ENCODE measurements at places on chromosomes 7 and 10.

- no peak for DNase-seq
Observed at GRCh38 chr10:27258838-27259812, 18.5 kb upstream of the ACBD5 start.

DNA sequence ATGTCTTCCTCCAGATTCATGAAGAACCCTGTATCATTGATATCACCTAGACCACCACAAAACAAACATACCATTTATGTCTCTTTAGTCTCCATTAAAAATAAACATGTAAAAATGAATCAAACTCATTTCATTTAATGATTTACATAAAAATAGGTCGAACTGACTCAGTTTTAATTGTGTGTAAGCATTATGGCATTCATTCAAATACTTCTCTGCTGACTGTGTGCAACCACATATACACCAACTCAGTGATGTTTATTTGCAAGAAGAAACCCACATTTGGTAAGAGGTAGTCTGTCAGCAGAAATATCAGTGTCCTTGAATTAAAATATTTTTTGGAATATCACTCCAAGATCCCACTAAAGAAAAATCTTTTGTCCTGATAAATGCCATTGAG, 30.5 kb downstream of the ABCB1 start:
- no peak for DNase-seq

GRCh38 chr7:133051066-133051465, 30.8 kb downstream of the CHCHD3 start:
- DNase-seq, result no peak

GRCh38 chr10:11936389-11937152, 106.0 kb downstream of the UPF2 start:
- no peak for DNase-seq

- no peak for DNase-seq
Observed at GRCh38 chr10:4315551-4315950, 510.5 kb upstream of the AKR1E2 start.

DNA sequence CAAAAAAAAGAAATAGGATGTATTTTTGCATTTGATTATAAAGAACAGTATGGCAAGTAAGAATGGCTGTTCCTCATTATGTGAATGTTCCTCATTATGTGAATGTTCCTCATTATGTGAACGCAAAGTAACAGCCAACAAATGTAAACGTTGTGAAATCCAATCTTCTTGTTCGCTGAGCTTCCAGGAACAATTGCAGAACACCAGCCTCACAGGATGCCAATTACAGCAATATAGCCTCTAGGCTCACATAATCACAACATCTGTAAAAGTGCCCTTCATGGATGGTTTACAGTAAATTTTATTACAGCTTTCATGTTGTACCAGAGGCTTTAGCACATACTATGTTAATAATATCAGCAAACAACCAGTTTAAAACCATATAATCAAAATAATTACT, 71.6 kb downstream of the THSD7A start:
- DNase-seq, result no peak

GRCh38 chr7:134458341-134458805, 527 bp downstream of the AKR1B1 start:
- peak; percentile 24 for DNase-seq

- DNase-seq, result no peak
Observed at GRCh38 chr10:78556-78955, 29.5 kb upstream of the TUBB8 start.

GRCh38 chr7:114656466-114656865, 241.9 kb downstream of the FOXP2 start:
- DNase-seq, result no peak

DNA sequence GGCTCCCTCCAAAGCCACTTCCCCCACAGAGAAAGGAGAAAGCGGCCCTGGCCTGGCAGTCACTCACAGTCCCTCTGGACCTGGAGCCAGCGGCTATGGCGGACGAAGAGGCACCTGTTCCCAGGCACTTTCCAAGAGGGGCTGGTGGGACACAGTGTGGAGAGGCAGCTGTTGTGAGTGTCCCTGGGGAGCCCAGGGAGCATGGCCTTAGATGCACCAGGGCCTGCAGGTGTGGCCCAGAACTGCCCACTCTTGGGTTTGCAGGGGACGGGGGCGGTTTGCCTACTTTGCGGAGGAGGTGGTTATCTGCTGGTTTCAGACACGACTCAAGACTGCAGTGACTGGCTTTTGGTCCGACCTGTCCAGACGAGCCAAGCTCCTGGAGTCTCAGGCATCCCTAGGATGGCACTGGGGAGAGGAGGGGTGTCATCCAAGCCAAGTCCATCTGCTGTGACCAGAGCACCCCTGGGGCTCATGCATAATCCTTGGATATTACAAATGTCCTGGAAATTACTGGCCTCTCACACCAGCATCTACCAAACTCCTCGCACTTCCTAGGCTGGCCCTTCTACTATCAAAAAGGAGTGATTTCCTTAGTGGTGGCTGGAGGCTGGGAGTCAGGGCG, 18.4 kb downstream of the CTBP2 start:
- no peak for DNase-seq

- no peak for DNase-seq
Observed at GRCh38 chr7:95883217-95883616, 110.9 kb downstream of the DYNC1I1 start.

- no peak for DNase-seq
Observed at GRCh38 chr10:13414137-13414536, 66.0 kb upstream of the SEPHS1 start.

DNA sequence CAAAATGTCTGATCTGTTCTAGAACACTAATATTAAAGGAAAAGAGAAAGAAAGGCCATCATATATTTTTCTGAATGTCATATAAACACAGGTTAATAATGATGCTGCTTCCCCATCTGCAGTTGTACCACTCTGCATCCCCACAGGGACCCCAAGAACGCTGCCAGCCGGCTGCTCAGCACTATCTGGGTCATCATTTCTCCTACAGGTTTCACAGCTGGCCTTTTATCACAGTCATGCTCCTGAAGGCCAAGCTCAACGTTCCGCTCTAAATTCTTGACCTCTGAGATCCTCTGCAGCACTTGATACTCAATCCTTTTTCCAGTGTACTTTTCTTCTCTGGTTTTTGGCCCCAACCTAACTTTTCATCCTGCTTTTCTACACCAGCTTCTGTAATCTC, 4.8 kb downstream of the IDI1 start:
- no peak for DNase-seq

- DNase-seq, result no peak
Observed at GRCh38 chr7:33981226-33981625, 75.9 kb downstream of the BMPER start.

DNA sequence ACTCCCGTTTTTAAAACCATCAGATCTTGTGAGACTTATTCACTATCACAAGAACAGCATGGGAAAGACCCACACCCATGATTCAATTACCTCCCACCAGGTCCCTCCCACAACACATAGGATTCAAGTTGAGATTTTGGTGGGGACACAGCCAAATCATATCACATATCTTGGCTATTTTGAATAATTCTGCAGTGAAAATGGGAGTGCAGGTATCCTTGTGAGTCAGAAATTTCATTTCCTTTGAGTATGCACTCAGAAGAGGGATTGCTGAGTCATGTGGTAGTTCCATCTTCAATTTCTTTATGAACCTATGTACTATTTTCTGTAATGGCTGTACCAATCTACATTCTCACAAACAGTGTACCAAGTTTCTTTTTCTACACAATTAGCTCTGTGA, 125.8 kb downstream of the ANKRD7 start:
- no peak for DNase-seq

- DNase-seq, result no peak
Observed at GRCh38 chr7:77674878-77675277, 21.4 kb upstream of the RSBN1L start.

DNA sequence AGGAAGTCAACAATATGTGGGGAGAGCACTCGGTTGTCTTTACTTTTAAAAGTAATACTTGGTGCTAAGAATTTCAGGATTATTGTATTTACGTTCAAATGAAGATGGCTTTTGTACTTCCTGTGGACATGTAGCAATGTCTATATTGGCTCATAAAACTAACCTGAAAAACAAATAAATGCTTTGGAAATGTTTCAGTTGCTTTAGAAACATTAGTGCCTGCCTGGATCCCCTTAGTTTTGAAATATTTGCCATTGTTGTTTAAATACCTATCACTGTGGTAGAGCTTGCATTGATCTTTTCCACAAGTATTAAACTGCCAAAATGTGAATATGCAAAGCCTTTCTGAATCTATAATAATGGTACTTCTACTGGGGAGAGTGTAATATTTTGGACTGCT, 32.7 kb downstream of the SIRT1 start:
- no peak for DNase-seq

DNA sequence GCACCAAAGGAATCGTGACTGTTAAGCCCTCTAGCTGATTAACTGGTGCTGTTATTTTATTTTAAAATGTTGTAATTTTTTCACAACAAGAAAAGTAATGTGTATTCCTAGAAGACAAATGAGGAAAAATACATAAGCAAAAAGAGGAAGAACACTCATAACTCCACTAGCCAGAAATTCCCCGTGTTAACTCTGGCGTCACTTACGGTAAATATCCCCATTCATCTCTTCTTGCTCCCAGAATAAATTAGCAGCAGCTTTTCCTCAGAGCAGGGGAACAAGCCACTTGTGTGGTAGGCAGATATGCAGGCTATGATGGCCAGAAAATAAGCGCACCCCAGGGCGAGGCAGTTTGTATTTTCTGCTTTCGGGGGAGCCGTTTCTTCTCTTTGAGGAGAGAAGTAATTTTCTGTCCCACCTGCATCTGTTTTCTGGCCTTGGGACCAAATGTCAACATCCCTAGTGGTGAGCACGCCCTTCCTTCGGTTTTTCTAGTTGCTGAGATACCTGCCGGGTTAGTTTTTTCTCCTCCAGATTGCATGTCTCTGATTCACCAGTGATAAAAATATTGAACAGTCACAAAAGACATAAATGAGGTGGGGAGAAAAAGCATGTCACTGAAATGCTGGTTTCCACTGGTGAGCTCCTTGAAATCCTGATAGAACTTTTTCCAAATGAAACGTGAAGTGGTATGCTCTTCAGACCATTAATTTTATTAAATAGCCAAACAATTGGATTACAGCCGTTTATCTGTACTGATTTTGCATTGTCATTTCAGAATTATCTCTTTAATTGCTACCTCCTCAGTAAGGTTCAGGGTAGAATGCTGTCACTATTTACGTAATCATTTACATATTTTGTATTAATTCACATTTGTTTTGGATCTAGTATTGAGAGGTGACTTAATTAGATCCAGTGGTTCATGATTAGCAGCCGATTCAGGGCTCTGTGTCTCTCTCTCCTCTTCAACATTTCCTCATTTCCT, 268.1 kb downstream of the CAMK1D start:
- DNase-seq, result no peak

DNA sequence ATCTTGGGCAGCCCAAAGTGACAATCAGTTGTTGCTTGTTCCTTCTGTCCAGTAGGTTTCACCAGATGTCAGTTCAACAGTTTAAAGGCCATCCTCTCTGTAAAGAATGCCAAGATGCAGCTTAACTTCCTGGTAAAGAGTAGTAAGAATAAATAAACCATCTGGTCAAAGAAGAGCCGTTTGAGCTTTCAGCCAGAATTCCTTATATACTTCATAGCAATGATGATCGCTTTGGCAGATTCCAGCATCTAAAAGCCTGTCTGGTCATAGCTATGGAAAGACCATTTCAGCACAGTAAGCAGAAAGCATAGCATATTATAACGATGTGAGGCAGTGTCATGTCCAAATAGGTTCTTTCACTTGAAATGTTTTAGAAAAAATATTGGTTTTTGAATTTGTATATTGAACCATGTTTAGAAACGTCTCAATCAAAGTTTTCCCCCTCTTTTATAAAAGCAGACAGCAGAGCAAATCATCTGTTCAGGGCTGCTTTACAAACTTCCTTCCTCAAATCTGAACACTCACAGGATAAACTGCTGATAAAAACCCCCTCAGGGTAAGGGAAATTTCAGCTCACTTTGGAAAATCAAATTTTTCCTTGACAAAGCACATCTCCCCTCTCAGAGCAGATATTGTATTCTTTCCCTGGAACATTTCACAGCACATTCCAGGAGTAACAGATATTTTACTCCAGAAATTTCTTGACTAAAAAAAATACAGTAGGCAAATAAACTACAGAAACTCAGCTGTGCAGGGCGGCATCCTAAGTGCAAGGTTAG, 184.1 kb downstream of the NOC3L start:
- DNase-seq, result no peak

- no peak for DNase-seq
Observed at GRCh38 chr7:39527951-39528350, 38.3 kb upstream of the YAE1 start.

DNA sequence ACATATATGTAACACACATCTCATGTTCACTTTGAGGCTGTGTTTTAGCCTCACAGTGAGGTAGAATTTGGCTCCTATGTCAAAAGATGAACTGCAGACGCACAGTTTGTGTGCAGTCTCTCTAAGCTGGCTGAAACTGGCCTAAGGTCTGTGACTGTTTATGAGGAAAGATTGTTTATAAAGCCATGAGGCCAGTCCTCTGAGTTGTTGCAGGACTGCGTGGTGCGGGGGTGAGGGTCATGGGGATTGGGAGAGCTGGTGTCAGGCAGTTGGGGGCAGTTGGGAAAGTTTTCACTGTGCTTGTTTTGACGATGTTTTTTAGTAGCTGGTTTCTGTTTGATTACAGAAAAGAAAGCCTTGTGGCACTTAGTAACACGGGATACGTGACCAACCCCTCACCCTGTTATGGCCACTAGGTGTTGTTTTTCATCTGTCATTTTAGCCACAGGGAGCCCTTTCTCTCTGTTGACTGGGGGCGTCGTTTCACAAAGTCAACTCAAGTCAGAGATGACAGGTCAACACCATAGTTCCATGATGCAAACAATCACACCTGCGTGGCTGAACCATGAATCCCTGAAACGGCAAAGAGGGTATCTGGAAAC, 310.9 kb downstream of the CCDC3 start:
- no peak for DNase-seq

- DNase-seq, result no peak
Observed at GRCh38 chr10:60549686-60550085, 160.0 kb upstream of the ANK3 start.

- no peak for DNase-seq
Observed at GRCh38 chr7:155762036-155762435, 50.2 kb downstream of the SHH start.

DNA sequence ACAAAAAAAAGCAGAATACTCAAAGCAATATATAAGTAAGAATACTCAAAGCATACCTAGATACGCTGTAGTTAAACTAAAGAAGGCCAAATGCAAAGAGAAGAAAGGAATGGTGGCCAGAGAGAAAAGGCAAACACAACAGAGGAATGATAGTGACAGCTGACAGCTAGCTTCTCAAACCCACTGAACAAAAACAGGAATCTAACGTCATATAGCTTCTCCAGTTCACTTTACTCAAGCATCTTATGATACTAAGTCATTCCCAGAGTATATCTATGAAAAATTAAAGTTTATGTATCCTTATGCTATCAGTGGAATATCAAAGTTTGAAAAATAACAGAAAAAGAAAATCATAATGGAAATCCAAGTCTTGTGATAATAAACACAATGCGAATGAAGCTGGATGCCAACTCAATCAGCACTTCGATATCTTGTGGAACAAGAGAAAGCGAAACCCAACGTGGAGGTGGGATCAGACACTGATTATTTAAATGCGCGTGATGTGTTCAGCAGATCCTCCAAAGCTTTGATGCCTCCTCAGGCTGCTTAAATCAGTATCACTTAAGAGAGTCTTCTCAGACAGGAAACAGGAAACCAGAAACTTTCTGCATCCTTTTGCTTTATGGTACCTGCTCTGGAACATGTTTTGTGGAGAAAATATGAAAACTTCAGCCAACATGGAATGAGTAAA, 102.8 kb downstream of the PIP4K2A start:
- DNase-seq, result peak; percentile 65

- DNase-seq, result no peak
Observed at GRCh38 chr7:45878457-45879144, 5.7 kb upstream of the CCDC201 start.

- DNase-seq, result no peak
Observed at GRCh38 chr7:48111596-48111995, 22.5 kb downstream of the UPP1 start.

GRCh38 chr7:1496531-1497292, 7.5 kb downstream of the INTS1 start:
- no peak for DNase-seq

All from activated CD4-positive, alpha-beta T cell treated with anti-CD3 and anti-CD28 coated beads, Interleukin-2, amount 50 U/mL, for 24 hours (primary cell).